ENCODE measurements at places on chromosomes 2 and 18. TPM values are rescaled to one million over a fixed set of nuclear protein-coding genes. Genes with fewer than 3 reads are reported as not detected.

LYG2 gene
- 0.72 TPM for total RNA-seq

SLC5A7 gene
- not detected for total RNA-seq

IKZF2 gene
- total RNA-seq = 2.4 TPM

RND3 gene
- total RNA-seq = 61.4 TPM

PSD4 gene
- 5.1 TPM for total RNA-seq

CERKL gene
- total RNA-seq = not detected

KCMF1 gene
- 36.6 TPM for total RNA-seq

LCT gene
- total RNA-seq = 0.08 TPM

RESP18 gene
- total RNA-seq = not detected

ERFE gene
- total RNA-seq = 14.8 TPM

FZD7 gene
- total RNA-seq = 13.5 TPM

FASTKD1 gene
- total RNA-seq = 3.6 TPM

DPP10 gene
- total RNA-seq = not detected

SLC23A3 gene
- 0.42 TPM for total RNA-seq

RANBP2 gene
- 33.7 TPM for total RNA-seq

IL36RN gene
- total RNA-seq = not detected

PDE1A gene
- total RNA-seq = not detected

HS6ST1 gene
- total RNA-seq = 8.1 TPM

ATP8B1 gene
- total RNA-seq = not detected

TANC1 gene
- total RNA-seq = 17.0 TPM

MGAT4A gene
- 2.5 TPM for total RNA-seq

SLC8A1 gene
- total RNA-seq = 6.9 TPM

MYO3B gene
- total RNA-seq = not detected

YES1 gene
- total RNA-seq = 43.3 TPM

DSG4 gene
- total RNA-seq = not detected

FAM228A gene
- not detected for total RNA-seq

GCG gene
- not detected for total RNA-seq

ACKR3 gene
- total RNA-seq = not detected

SAG gene
- not detected for total RNA-seq

Data from A375 (cell line).